ENCODE measurements at places on chromosomes 16 and 17. TPM values are rescaled to one million over a fixed set of nuclear protein-coding genes. Genes with fewer than 3 reads are reported as not detected.

DNA sequence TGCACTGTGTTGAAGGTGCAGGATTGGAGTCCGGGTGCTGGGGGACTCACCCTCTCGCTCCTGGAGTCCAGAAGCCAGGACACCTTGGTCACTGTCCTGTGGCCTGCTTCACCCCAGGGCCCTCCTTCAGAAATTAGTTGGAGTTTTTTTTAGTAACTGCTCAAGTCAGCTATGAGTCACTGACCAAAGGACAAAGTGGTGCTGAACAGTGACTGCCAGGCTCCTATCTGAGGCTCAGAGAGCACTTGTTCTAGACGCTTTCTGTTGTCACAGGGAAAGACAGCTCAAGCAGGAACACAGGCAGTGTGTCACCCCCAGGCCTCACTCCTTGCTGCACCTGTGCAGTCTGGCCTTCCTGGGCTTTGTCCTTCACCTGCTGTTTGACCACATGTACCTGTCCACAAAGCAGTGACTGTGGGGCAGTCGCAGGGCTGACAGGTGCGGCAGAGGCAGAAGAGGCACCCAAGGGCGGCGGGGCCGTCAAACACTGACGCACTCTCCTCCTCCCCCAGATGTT lies 4.1 kb upstream of the FAAP100 start:
- DNase-seq = no peak

The ITGA2B gene
- 1.1 TPM for total RNA-seq

The HBA1 gene
- 82.1 TPM for total RNA-seq

DNA sequence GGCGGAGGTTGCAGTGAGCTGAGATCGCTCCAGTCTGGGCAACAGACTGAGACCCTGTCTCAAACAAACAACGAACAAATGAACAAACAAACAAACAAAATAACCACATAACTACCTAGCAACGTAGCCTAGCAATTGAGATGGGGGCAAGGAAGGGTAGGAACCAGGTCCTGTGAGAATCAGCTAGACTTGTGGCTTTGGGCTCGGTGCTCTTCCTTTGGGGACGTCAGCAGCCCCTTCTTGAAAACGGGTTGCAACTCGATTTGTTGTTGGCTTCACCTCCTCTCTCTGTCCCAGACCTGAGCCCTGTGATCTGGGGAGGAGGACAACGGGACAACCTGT lies 72.2 kb downstream of the ABCC1 start:
- no peak for DNase-seq

GRCh38 chr16:89710709-89711564 lies 9.4 kb upstream of the SPATA2L start:
- no peak for DNase-seq

The CCL1 gene
- not detected for total RNA-seq

The EMP2 gene
- 174 TPM for total RNA-seq

The CTRB2 gene
- not detected for total RNA-seq

DNA sequence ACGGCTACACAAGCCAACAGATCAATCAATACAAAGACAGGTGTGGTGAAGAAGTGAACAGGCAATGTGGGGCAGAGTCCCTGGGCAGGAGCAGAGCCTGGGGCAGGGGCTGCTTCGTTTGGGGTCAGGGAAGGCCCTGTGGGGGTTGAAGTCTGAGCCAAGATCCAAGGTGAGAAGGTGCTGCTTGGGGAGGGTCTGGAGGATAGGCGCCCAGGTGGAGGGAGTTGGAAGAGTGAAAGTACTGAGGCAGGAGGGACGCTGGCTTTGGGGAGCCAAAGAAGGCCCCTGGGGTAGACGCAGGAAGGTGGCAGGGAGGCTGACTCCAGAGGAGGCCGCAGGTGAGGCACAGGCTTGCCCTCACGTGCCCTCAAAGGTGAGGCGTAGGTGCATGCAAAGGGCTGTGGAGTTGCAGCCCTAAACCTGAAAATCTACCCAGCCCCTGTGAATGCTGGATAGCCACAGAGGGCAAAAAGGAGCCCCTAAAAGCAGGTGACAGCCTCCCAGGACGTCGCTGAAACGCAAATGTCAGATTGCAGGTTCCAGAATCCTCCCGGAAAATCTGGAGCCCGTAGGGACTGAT lies 33.3 kb downstream of the WFDC1 start:
- DNase-seq = no peak

GRCh38 chr17:76635039-76635438 lies 8.5 kb downstream of the ST6GALNAC1 start:
- no peak for DNase-seq

All from ureter (tissue), 1 donor.